Amygdala (tissue), 56 donors: ENCODE measurements at places on chromosomes 12 and 14.

DNA sequence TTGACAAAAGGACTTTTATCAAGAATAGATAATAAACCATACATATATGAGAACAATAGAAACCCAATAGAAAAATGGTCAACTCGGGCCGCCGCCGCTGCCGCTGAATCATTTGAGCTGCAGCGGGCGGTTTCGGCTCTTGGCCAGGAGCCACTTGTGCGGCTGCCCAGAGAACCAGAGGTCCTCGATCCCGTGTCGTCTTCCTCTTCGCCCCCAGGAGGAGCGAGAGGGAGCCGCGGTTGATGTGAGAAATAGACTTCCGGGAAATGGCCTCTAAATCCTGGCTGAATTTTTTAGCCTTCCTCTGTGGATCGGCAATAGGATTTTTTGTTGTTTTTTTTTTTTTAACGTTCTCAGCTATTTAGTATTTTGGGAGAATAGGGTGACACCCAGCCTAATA lies 44.8 kb downstream of the CPSF6 start:
- DNase-seq: peak; percentile 43

- DNase-seq: peak; percentile 8
Measured at GRCh38 chr12:132206046-132206434, 61.8 kb downstream of the NOC4L start.

DNA sequence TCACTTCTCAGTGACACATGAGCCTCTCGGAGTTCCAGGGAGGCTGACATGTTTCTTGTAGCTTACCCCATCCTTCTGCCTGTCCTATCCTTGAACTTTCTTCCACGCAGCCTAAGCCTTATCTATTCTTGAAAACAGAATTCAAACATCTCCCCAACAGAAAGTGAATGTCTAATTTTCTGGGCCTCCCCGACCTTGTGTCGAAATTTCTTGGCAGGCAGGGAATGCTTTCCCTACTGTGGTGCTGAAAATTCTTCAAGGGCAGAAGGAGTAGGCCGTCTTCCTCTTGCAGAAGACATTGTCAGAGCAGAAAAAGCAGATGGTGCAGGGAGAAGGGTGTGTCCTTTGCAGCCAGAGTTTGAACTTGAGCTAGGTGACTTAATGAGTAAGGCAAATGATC lies 63.0 kb upstream of the TCL1B start:
- DNase-seq: no peak

DNA sequence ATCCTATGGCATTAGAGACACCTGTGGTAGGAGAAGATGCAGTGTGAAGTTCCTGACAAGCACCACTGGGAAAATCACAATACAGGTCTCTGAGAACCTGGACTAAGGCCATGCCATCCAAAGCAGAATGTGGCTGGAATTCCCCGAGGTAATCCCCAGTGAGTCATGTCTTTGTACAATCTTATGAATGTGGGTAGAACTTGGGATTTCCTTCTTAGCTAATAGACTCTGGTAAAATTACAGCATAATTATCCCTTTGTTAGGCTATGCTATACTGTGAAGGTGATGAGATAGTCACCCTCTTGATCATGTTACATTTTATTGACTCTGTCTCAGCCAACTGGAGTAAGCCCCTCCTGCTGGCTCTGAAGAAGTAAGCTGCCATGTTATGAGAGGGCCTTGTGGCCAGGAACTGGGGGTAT lies 224.3 kb upstream of the DCN start:
- DNase-seq: no peak

DNA sequence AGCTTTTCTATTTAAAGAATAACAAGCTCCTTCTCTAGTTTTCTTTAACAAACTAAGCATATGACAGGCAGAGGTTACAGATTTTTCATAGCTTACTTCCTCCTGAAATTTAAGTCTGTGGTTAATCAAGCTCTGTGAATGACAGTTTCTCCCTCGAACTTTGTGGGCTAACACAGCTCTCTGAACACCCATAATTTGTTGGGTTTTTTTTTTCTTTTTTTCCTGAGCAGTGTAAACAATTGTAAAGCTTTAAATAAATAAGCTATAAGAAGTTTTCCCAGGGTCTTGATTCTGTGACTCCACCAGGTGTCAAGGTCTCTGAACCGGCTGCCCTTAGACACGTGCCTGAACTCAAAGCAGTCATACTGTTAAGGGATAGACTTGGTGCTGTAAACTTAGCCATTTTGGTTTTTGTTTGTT lies 128.1 kb upstream of the AMIGO2 start:
- DNase-seq: no peak

GRCh38 chr14:64826333-64826732 lies 53.4 kb downstream of the SPTB start:
- no peak for DNase-seq

- DNase-seq: no peak
Measured at GRCh38 chr12:103799857-103800771, 40.9 kb downstream of the NT5DC3 start.

DNA sequence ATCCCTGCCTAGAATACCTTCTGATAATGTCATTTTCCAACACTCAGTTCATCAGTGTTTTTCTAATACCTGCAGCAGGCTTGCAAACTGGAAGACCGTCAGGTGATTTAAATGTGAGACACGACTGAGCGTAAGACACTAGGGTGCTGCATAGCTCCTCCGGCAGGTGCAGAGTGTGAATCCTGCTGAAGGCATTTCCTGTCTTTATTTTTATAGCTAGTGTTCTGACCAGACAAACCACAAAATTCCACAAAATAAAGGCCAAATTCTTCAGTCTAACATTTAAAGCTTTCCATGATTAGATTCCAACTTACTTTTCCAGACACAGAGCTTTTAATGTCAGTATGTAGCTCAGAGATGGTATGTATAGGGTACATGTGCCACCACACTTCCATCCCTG lies 70.7 kb downstream of the BBS10 start:
- DNase-seq: no peak

DNA sequence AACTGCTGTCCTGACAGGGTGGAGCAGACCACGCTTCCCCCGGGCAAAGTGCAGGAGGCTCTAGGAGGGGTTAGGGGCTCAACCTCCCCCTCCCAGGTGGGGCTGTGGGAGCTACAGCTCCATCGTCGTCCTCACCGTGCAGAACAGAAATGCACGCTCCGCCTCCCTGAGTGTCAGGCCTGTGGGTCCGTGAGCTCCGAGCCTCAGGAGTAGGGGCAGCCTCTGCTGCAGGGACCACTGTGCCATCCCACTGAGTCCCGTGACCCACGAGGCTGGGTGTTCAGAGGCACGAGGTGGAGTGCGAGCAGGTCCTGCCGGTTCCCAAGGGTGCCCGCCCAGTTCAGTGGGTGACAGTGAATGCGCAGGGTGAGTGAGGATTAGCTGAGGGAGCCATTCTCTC lies 48.6 kb downstream of the CACNA1C start:
- DNase-seq: no peak
